ENCODE measurements at places on chromosomes 2 and 18.

GRCh38 chr18:7725897-7726296 is 158.8 kb downstream of the PTPRM start:
- DNase-seq: no peak

- DNase-seq: no peak
Measured at GRCh38 chr2:155250800-155251199, 552.3 kb downstream of the KCNJ3 start.

GRCh38 chr2:159773426-159773825 is 24.6 kb downstream of the CD302 start:
- no peak for DNase-seq

DNA sequence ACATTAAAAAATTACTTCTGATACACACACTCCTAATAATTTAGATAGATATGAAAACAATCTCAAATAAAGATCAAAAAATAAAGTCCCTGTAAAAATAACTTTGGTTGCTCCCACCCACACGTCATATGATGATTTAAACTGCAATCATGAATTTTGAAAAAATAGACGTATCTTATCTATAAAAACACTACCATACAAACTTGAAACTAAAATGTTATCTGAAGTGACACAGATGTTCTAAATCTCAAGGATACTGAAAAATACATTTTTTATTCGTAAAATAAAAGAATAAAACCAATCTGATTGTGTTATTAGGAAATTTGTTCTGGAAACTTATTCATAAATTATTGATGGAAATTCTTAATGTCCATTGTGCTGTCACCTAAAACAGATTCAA is 8.1 kb upstream of the BOLA3 start:
- DNase-seq: no peak

- DNase-seq: no peak
Measured at GRCh38 chr2:207901401-207901800, 123.9 kb downstream of the PLEKHM3 start.

DNA sequence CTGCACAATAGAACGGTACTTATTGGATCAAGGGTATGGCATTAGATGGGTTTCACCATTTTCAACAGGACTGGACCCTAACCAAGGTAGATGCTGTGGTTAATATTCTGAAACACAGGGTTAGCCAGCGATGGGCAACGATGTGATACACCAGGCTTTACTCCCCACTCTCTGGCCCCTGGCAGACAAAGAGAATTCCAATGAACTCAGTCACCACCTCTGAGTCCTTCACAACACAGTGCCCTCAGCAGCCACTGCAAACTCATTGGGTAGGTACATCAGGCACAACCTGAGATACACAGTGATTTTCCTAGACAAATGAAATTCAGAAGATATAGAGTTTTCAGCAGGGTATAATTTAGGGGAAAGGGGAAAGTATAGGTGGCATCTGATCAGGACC is 634.5 kb downstream of the ZEB2 start:
- DNase-seq: no peak

DNA sequence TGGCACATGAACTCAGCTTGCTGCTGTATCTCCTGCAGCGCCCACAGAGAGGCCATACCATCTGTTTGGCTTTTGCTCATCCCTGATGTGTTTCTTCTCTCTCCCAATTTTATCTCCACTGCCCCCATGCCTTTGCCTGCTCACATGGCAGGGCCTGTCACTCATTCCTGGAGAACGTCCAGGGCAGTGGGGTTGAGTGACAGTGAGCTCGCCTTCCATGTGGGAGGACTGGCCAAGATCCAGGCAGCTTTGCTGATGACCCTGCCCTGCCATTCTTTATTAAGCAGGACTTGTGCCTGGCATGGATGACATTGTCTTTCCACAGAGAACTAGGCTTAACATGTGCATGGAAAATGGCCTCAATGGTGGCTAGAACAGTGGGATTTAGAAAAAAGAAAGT is 230.5 kb upstream of the THSD7B start:
- DNase-seq: no peak

- no peak for DNase-seq
Measured at GRCh38 chr18:47953471-47953931, 23.0 kb upstream of the SMAD2 start.

GRCh38 chr2:43958397-43959275 is 37.2 kb downstream of the LRPPRC start:
- no peak for DNase-seq

- DNase-seq: no peak
Measured at GRCh38 chr2:3904061-3904460, 200.7 kb downstream of the DCDC2C start.

- DNase-seq: no peak
Measured at GRCh38 chr2:77977471-77978063, 455.4 kb upstream of the LRRTM4 start.

GRCh38 chr2:62465741-62466502 is 40.1 kb downstream of the TMEM17 start:
- no peak for DNase-seq

- DNase-seq: no peak
Measured at GRCh38 chr2:43367012-43367782, 140.8 kb upstream of the ZFP36L2 start.

GRCh38 chr2:20153131-20153851 is 71.6 kb downstream of the SDC1 start:
- DNase-seq: no peak

GRCh38 chr2:179744401-179744800 is 117.0 kb downstream of the ZNF385B start:
- DNase-seq: no peak

- no peak for DNase-seq
Measured at GRCh38 chr18:49342690-49343089, 117.8 kb downstream of the DYM start.

GRCh38 chr18:1092228-1092627 is 187.6 kb downstream of the ADCYAP1 start:
- no peak for DNase-seq

DNA sequence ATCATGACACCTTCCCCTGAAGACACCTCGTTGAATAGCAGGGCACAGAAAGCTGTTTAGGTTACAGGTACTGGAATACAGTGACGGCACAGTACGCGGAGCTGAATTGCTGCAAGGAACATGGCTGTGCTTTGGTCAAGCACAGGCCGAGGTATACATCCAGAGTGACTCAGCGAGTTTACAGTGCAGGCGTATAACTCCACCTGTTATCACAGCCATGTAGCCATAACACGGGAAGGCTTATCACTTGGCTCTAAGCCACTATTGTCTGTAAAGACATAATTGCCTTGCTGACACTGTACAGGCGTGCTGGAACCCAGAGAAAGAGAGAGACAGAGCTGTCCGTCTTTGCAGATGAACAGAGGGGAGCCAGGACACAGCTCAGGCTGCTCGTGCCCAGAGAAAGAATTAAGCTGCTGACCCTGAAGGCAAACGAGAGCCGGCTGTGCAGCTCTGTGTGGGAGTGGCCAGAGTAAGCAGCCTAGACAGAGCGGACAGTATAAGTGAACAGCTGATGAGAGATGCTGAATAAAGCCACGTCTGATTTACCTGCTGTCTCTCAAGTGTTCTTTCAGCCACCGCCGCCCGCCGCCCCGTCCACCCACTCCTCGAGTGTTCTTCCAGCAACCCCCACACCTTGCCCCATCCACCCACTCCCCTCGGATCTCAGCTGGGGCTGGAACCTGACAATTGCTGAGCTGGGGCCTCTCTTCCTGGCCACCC is 87.3 kb upstream of the PPP1CB start:
- no peak for DNase-seq

DNA sequence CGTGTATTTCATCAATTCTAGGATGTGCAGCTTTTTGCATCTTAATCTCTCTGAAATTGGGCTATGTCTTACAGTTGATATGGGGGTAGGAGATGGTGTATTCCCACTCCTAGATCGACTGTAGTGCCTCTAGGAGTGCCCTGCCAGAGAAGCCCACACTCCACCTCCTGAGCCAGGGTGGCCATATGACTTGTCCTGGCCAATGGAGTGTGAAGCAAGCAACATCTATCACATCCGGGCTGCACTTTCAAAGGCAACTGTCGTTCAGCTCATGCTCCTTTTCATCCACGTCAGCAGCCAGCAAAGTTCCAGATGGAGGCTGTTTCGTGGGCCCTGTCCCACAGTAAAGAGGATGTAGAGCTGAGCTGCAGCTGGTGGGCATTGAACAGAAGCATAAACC is 149.4 kb upstream of the SLC1A4 start:
- no peak for DNase-seq

DNA sequence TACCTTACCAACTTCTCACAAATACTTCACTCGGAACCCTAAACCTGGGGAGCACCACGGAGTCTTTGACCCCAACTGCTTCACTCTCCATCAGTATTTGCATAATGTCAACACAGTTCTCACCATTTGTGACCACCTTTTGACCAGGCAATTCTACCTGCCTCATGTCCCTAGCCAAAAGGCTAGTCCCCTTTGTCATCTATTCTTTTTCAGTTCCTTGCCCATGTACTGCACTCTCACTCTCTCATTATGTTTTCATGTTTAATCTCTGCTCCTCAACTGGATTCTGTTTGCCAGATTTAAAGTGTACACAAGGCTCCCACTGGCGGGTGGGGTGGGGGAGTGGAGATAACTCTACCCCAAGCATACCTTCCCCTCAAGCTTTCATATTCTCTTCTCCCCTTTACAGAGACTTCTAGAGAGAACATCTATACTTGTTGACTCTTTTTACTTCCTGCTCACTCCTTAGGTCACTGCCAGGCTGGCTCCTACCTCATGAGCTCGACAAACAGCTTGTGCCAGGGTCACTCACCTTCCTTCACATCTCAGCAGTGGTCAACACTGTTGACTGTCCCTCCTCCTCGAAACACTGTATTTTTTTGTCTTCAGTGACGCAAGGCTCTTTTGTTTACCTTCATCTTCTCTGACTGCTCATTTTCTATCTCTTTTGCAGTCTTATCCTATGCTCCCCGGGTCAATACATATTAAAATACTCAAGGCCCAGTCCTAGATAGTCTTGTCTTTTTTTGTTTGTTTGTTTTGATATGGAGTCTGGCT is 88.7 kb upstream of the MAP4K3 start:
- no peak for DNase-seq

DNA sequence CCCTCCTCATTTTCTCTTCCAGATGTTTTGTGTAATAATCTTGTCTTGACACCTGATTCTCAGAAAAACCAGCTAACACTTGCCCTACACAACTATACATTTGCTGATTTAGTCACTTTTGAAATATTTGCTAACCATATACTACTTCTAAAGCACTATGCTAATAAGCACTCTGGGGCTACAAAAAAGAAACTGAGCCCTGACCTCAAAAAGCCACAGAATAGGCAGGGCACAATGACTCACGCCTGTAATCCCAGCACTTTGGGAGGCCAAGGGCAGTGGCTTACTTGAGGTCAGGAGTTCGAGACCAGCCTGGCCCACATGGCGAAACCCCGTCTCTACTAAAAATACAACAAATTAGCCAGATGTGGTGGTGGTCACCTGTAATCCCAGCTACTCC is 266.0 kb downstream of the RAD51AP2 start:
- no peak for DNase-seq

GRCh38 chr2:10234013-10234306 is 68.7 kb upstream of the HPCAL1 start:
- no peak for DNase-seq

DNA sequence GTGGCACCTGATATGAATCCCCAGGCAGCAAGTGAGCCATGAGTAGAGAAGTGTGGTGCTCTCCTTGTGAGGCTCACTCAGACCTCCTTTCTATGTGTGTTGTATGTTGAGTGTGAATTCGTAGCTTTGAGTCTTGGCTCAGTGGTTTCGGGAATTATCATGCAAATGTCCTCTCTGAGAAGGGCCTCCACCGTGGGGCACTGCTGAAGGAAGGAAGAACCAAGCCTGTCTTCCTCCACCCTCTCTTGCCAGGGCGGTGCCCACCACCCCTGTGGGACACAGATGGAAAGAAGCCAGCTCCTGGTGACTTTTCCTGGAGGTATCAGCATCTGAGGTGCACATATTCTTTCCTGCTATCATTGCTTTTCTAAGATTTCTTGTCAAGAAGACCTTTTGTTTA is 156.1 kb downstream of the MYT1L start:
- DNase-seq: no peak

DNA sequence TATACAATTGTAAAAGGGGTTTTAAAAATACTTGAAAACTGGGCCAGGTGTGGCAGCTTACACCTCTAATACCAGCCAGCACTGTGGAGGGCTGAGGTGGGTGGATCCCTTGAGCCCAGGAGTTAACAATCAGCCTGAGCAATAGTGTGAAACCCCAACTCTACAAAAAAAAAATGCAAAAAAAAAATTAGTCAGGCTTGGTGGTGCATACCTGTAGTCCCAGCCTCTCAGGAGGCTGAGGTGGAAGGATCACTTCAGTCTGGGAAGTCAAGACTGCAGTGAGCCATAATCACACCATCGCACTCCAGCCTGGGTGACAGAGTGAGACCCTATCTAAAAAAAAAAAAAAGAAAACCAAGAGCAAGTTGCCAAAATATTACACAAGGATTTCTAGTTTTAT is 182.7 kb downstream of the UBE2E3 start:
- no peak for DNase-seq
